CD4-positive, alpha-beta T cell treated with Interleukin-17A for 1 hour (primary cell): ENCODE measurements at places on chromosomes 5 and 9.

DNA sequence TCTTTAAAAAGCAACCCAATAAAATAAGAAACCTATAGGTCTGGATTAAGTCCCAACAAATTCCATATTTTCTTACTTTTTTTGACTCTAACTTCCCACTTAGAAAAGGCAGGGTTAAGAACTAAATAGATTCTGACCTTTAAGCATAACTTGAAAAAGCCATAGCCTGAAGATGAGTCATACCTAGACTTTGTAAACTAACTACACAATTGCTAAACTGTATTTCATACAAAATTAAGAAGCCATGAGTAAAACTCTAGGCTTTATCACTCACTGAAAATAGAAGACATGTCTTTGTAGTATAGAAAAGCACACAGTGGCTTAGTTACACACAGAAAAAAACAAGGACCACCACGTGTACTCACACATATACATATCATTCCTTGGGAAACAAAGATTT, 51.5 kb downstream of the MLLT3 start:
- DNase-seq, result no peak

GRCh38 chr5:27472871-27473270, 434.5 kb upstream of the CDH9 start:
- DNase-seq, result no peak

GRCh38 chr5:155834271-155834975, 492.5 kb upstream of the SGCD start:
- DNase-seq, result peak; percentile 8

DNA sequence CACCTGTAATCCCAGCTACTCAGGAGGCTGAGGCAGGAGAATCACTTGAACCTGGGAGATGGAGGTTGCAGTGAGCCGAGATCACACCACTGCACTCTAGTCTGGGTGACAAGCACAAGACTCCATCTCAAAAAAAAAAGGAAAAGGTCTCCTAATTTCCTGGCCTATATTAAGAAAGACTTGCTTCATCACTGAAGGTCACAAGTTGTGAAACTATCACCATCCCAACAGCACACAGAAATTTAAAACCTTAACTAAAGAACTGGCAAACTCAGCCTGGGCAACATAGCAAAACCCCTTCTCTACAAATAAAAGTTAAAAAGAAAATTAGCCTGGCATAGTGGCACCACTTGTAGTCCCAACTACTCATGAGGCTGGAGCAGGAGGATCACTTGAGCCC, 17.2 kb downstream of the FRMD3 start:
- DNase-seq, result no peak

DNA sequence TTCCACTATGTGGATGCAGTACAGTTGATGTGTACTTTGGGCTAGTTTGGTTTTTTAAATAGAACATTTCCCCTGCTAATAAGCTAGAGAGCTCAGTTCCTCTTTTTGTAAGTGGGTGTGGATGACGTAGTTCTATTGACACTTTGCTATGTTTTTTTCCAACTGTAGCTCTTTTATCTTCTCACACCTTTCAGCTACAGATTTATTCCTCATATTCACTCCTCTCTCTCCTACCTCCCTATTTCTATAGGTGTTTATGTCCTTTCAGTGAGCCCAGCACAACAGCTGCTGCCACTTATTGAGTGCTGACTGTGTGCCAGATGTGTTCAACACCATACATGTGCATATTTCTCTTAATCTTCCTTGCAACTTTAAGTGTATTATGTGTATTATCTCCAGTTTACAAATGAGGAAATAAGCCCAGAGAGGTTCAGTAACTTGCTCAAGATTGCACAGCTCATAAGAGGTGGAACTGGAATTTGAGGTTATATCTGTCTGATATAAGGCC, 215.7 kb downstream of the SEMA6A start:
- DNase-seq, result no peak

- DNase-seq, result peak; percentile 70
These were observed 81.3 kb downstream of the STK10 start for GRCh38 chr5:172106511-172107356.

DNA sequence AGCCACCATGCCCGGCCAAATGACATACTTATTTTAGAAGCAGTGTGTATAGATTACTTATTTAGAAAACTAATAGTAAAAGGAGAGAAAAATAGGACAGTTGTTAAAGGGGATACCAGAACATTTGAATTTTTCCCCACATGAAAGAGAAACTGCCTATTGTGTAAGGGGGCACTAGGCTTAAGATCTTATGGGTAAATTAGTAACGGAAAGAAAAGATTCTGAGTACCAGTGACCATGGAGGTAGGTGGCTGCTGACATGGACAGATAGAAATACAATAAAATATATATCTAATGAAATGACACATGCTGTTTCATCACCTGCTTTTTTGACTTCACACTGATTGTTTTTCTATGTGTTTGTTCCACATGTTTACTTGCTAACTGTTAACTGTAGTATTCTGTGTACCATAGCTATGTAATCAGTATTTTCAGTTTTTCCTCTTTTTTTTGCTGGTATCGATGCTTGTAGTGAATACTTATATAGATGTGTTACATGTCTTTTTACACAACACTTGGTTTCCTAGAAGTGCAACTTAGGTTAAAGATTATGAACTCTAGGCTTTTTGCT, 3.0 kb upstream of the DNAJC21 start:
- no peak for DNase-seq

GRCh38 chr5:154242442-154242841, 51.9 kb downstream of the GALNT10 start:
- DNase-seq, result no peak

GRCh38 chr5:66209794-66210193, 65.7 kb downstream of the SREK1 start:
- no peak for DNase-seq

GRCh38 chr5:172799416-172799815, 28.4 kb upstream of the DUSP1 start:
- DNase-seq, result no peak

- DNase-seq, result no peak
These were observed 1.2 kb downstream of the AK3 start for GRCh38 chr9:4739587-4740387.

GRCh38 chr5:124790895-124791732, 44.7 kb upstream of the ZNF608 start:
- DNase-seq, result no peak

DNA sequence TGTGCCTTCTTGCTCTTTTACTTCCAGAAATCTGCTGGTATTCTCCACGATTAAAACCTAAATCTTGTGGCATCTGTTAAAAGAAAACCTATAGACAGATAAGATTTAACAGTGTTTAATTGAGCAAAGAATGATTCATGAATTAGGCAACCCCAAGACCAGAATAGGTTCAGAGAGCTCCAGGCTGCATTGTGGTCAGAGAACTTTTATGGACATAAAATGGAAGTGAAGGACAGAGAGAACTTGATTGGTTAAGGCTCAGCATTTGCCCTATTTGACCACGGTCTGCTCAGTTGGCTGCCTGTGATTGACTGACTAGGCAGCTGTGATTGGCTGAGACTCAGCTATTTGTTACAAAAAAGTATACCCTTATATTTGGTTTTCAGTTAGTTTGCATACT, 10.4 kb upstream of the SLC36A2 start:
- no peak for DNase-seq

DNA sequence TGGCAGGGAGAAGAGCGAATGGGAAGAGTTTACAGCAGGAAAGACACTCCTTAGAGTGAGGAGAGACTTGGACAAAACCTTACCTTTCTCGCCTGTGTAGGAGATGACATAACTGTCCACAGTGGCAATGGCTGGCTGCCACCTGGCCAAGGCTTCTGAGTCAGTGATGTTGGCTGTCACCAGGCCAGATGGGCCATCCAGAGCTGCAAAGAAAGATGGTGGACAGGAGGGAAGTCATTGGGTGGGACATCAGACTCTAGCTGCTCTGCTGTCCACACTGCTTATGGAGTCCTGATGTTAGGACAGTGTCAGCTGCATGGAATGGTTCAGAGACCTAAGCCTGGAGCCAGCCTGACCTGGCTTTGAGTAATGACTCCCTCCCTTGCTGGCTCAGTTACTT, 79.8 kb downstream of the TNC start:
- no peak for DNase-seq

DNA sequence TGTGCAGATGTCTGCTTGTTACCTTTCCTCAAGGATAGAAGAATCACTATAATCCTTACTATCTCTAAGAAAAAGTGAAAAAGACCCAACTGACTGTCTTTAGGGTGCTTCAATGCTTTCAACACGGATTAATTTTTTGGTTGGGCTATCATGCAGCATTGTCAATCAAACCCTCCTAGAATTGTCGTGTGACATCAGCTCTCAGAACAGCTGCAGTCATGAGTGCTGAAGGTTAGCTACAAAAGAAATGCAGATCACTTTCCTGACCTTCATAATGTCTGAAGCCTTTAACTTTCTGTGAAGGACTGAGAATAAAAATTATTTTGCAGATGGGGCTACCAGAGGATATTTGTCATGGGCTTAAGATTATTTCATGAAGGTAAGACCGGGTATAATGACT, 107.9 kb upstream of the EFNA5 start:
- DNase-seq, result no peak

- peak; percentile 77 for DNase-seq
These were observed 29.6 kb downstream of the C5orf58 start for GRCh38 chr5:170262061-170263045.

GRCh38 chr9:126144603-126145456, 181.8 kb upstream of the MVB12B start:
- no peak for DNase-seq

- DNase-seq, result no peak
These were observed 69.0 kb downstream of the DAB2IP start for GRCh38 chr9:121720311-121721057.

DNA sequence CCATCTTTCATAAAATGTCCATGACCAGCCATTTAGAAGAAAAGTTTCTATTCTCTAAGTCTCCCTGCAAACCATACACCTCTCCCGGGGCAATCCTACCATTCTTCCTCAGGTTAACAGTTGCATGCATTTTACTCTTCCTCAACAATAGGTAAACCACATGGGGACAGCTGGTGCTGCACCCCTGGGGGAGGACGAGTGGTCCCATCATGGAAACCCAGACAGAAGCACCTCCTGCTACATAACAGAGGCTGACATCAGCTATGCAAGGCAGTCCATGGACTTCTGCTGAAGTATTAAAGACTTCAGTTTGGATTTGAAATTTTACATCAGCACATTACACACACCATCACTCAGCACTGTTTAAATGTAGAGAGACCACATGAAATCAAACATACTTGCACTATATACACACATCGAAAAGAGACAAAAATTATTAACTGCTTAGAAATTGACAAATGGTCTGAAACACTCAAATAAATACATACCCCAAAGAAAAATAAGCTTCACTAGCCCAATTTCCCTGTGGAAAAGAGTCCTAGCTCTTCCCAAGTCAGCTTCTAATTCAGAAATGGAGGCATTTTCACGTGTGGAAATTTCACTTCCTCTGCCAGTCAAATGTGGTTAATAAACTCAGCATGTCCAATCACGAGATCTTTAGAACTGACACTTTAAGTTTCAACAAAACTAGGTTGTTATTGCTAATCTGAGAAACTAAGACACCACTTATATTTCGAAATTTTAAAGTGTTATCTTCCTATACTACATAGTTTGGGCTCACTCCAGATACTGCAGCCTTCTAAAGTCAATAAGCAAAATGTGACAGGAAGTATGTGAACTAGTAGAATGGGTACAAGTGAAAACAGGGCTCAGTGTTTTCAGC, 173.4 kb downstream of the ROR2 start:
- DNase-seq, result no peak

GRCh38 chr9:31089549-31090221, 1294.8 kb upstream of the ACO1 start:
- no peak for DNase-seq

- peak; percentile 64 for DNase-seq
These were observed 48.1 kb downstream of the THBS4 start for GRCh38 chr5:80083101-80083890.

GRCh38 chr9:98974554-98974953, 30.8 kb downstream of the COL15A1 start:
- DNase-seq, result no peak

GRCh38 chr9:126343271-126343700, 16.7 kb downstream of the MVB12B start:
- DNase-seq, result no peak

GRCh38 chr9:129209109-129209508, 31.0 kb upstream of the IER5L start:
- DNase-seq, result no peak

DNA sequence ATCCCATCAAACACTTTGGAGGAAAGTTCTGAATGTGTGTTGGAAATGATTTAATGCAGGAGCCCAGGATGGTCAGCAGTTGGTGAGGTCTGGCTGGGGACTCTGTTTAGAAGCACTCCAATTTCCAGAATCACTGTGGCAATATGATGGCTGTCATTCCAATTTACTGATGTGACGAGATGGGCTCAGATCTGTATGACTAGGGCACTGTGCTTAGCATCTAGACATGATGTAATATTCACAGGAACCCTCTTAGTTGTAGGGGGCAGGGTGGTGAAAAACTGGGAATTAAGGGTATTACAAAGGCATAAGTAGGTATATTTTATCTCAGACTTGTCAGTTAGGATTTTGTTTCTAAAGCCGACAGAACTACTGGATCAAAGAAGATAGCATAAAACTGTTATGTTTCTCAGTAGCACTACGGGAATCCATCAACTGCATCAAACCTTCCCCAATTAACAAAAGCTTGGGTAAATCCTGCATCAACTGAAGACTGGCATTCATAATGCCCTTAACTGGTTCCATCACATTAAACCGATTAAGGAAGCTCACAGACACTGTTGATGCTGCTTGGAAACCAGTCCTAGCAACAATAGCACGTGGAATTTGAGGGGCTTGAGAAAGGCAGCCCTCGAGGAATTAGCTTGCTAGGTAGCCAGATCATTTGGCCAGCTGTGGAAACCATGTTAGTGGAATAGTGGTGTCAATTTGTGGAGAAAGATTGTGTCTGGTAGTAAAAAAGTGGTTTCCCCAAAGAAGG, 86.1 kb downstream of the SV2C start:
- no peak for DNase-seq

GRCh38 chr5:74063821-74064220, 437.8 kb downstream of the ARHGEF28 start:
- DNase-seq, result no peak

- peak; percentile 0 for DNase-seq
These were observed 253.8 kb downstream of the KDM4C start for GRCh38 chr9:7011395-7012067.

GRCh38 chr9:125541840-125542243, 165.2 kb downstream of the MAPKAP1 start:
- no peak for DNase-seq

DNA sequence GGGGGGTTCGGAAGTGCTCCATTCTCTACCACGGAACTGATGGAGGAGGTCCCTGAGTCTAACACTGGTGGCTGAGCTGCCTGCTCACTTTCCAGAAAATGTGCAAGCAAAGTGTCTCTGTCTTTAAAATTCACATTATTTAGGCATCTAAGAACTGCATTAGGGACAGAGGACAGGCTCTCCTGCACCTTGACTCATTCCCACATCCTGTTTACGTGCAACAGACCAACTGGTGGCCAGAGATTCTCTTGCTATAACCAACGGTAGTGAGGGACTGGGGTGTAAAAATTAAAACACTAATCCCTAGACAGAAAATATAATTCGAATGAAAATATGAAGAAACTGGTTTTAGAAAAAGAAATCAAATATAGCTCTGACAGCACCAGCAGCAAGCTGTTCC, 320.9 kb downstream of the IRX2 start:
- no peak for DNase-seq
